ENCODE measurements at places on chromosomes 5 and 9. TPM values are rescaled to one million over a fixed set of nuclear protein-coding genes. Genes with fewer than 3 reads are reported as not detected.
A peak's percentile ranks its signal among the peaks of the same experiment; 100 is the strongest.

- DNase-seq, result no peak
These were observed 27.0 kb downstream of the TLE4 start for GRCh38 chr9:79598562-79599345.

DNA sequence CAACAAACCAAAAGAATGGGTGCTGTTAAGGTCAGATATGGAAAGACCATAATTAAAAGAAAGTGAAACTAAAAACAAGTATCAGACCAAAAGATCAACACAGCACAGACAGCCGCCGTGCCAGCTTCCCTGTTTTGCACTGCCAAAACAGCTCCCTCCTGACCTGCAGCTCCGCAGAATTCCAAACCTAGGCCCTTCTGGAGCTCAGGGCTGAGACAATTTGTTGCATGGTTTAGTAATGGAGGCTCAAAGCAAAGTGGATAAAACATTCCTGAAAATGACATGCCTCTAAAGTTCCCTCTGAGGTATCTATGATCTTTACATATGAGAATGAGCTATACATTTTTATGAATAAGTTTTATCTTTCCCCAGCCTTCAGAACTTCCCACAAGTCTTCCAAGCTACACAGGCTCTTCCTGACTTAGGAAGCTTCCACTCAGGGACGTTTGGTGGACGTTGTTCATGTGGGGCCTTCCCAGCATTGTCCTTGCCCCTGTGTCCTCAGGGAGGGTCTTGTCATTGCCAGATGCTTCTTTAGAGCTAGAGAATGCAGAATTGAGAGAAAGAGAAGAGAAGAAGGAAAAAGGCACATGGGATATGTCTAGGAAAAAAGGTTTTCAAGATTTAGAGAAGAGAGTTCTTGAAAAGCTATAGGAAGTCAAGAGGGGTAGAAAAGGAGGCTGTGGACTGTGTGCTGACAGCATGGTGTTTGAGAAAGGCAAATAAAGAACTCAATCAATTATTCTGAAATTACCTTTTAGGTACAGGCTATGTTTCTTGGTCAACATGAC, 28.4 kb upstream of the SSBP2 start:
- DNase-seq, result peak; percentile 46

FOXD4L6 gene
- not detected for total RNA-seq

DNA sequence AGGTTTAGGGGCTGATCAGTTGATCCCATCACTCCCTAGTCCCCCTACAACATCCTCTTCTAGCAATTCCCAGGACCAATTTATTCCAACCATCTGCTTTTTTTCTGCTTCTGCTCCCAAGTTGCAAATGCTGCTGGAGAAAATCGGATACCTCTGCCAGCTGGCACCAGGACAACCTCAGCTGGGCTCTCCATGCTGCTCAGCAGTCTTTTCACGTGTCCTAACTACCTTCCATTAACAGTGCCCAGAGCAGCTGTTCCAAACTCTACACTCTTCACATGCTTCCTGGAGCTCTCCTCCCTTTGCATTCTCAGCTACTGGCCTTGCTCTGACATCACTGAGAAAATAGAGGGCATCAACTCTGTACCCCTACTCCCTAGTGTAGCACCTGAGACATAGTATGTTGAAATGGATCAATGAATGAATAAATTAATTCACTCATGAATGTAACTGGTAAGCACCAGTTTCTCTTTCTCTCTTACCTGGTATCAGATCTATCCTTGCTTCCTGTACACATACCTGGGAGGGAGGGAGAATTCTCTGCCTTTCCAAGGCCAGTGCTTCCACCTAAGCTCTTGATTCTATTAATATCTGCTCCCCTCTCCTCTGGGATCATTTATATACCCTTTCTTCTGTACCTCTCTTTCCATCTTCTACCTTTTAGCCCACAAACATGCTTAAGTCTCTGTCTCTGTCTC, 191.0 kb downstream of the RAB3C start:
- peak; percentile 53 for DNase-seq

DNA sequence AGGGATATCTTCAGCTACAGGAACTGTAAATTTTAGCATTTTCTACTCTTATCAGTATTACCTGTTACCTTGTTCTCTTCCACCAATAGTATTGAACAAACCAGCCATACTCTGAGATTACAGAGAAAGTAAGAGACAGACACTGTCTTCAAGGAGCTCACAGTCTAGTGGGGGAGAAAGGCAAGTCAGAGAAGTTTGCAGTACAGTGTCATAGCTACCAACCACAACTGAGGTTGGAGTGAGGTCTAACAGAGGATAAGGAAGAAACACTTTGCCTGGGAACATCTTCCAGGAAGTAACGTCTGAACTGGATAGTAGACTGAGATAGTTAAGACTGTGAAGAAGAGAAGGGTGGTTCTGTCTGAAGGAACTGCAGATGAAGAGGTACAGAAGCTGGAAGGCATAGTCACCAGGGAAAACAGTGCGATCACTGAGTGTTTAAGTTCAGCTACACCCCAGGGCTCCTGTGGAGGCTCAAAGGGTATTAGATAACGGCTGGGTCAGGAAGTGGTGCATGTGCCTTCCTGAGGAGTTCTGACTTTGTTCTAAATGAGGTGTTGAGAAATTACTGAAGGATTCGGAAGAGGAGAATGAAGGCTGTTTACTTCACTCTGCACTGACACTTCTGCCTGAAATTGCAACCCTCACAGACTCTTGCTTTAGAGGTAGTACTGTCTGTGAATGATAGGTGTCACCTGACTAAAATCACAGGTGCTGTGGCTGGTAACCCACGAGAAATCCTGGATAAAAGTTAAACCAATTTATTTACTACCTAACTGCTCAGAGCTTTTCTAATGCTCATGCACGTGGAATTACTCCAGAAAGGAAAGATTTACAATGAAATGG, 841.6 kb downstream of the MAT2B start:
- no peak for DNase-seq

ZNF608 gene
- total RNA-seq, result 26.8 TPM
